ENCODE measurements at places on chromosomes 7 and 10. TPM values are rescaled to one million over a fixed set of nuclear protein-coding genes. Genes with fewer than 3 reads are reported as not detected.

GRCh38 chr7:32273297-32273696, 203.1 kb upstream of the PDE1C start:
- DNase-seq: no peak

- no peak for DNase-seq
Observed at GRCh38 chr7:147999962-148000361, 590.6 kb upstream of the C7orf33 start.

DNA sequence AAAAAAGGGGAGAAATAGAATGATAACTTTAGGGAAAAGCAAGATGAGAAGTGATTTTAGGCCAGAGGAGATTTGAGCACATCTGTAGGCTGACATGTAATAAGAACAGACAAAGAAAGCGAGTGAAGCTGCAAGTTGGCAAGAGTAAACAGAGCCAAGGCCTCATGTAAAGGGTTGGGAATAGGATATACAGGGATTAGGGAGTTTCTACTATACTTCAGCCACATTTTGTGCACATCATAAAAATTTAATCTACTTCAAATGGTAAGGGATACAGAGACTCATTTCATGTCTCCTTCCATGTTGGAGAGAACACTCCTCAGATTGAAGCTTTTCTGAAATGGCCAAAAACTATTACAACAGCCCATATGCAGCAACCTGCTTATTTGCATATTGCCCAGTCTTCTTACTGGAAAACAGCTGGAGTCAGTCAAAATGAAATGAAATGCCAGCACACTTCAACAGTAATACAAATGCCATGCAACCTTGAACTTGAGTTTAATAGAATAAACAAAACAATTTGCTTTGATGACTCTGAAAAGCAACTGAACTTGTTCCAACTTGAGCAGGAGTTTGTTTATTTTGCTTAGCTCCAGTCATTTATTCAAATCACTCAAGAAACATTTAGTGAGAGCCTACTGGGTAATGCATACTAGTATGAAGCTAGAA, 49.9 kb downstream of the NRCAM start:
- peak; percentile 88 for DNase-seq

DNA sequence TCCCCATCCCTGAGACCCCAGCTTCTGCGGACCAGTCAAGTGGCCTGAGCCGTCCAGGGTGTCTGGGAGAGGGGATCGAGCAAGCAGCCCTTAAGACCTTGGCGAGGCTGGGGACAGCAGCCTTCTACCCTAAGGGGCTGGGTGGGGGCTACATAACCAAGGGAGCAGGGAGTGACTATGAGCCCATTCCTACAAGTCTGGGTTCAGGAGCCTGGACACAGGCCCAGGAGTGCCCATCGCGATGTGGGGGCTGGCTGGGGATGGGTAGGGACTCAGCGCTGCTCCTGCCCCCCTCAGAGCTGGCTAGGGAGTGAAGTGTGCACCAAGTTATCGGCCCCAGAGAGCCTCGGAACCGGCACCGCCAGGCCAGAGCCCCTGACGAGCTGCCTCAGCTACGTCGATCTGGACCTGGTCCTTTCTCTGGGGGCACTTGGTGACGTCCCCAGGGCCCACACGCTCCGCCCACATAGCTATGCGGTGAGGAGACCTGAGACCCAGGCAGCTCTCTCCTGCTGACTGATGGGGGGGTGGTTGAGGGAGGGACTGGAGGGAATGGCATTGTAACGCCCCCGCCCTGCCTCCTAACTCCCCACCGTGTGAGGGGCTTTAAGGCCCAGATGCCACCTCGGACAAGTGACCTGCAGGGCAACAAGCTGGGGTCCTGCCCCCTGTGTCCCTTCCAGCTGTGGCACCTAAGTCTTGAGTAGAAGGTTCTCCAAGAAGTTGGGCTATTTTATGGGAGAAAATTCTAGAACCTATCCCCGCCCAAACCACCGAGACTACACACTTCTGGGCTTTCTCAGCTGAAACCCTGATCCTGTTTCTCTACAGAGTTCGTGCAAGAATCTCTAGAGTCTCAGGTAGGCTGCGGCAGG, 2.5 kb downstream of the SAP25 start:
- no peak for DNase-seq

DNA sequence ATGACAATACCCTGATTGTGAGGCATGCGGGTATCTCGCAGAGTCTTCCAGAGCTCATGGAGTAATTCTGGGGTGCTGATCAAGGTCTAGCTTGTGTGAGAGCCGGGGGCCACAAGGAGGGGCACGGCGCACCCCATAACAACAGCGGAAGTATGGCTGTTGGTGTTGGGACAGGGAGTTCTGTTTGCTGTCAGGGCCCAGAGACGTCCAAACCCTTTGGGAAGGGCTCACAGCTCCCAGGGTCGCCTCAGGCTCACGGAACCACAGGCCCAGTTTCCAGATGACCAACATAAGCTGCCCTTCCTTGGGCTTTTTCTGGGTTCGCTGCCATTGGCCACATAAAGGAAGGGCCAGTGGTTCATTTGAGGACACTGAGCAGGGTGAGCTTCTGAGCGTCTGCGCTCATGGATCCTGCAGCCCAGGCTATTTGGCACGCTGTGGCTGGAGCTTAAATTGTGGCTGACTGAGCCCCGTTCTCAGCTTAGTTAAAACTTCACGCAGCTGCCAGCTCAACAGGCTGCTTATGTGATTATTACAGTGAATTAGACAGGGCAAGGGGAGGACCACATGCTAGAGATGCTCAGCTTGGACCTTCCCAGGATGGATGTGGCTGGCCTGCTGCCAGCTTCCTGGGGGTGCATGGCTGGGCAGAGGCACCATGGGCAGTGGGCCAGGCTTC, 92.3 kb downstream of the DNAJB6 start:
- DNase-seq: no peak

- DNase-seq: no peak
Observed at GRCh38 chr7:93031795-93032194, 86.0 kb downstream of the SAMD9 start.

DNA sequence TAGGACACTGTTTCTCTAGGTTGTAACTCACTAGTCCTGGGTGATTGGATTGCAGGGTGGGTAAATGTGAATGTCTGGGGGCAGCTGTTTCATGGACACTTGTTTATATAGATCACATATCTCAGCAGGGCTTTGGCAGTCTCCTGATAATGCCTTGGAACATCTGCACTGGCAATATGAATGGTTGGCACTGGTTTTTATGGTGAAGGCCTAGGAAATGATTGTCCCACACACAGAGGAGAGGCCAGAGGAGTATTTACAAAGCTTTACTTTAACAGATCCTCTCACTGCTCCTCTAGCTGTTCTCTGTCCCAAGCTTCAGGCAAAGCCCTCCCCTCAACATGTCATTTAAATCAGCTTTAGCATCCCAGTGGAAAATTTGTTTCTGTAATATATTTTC, 171.3 kb upstream of the STEAP4 start:
- no peak for DNase-seq

The FXYD4 gene
- total RNA-seq: not detected

The GNGT1 gene
- not detected for total RNA-seq

The OR2F1 gene
- total RNA-seq: not detected

The A1CF gene
- 0.05 TPM for total RNA-seq

The CYP26A1 gene
- total RNA-seq: 0.15 TPM

The WEE2 gene
- total RNA-seq: not detected

The GOLGA7B gene
- total RNA-seq: 0.05 TPM

The MACROH2A2 gene
- total RNA-seq: 21.4 TPM

The CPA4 gene
- total RNA-seq: 4.7 TPM

Data from renal cortical epithelial cell (primary cell).